AG08395 (cell line): ENCODE measurements at places on chromosomes 5 and 9.

- DNase-seq, result no peak
These were observed 55.5 kb downstream of the ZFAND5 start for GRCh38 chr9:72309364-72310133.

GRCh38 chr5:127567026-127567768 is 49.8 kb downstream of the PRRC1 start:
- DNase-seq, result no peak

DNA sequence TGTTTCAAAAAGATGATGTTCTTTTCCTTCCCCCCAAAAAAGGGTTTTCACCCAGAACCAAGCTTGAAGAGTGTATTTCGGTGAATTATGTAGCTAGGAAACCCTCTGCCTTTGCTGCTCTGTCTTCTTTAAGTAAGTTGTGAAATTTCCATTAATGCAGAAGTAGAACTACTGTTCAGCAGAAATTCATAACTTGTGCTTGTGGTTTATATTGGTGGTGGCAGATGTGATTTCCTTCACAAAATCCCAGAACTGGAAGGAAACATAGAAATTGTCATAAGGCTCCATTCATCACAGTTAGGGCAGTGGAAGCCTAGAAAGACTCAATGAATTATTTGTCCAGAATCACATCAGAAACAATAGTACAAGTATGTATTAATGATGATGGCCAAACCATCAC is 42.1 kb upstream of the DAB2 start:
- DNase-seq, result no peak

DNA sequence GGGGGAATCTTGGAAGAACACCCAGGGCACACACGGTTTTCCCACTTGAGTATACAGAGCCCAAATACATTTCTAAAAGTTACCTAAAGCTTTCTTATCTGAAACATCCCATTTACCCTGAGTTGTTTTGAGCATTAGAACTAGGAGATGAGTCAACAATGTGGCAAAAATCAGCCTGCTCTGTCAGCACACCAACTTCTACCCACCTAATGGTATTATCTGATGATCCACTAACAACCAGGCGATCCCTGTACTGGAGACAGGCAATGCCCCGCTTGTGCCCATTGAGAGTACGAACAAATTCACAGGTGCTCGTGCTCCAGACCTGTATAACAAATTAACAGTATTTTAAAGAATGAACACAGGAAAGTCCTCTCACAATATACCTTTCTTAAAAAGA is 87.0 kb downstream of the SMIM23 start:
- no peak for DNase-seq

DNA sequence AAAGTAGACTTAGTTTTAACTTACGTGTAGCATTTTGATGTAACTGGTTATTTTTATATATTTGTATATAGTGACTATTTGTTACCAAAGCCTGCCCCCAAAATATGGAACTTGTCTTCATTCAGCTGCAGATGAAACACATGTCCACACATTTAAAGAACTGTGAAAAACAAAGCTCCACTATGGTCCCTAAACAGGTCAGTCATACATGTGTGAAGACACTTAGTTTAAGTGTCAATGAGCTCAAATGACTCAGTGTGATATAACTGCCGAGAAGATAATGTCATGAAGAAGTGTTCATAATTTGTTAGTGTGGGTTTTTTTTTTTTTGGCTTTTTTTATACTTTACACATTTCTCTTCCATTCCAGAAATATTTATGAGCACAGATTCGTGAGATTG is 28.2 kb downstream of the HAVCR1 start:
- DNase-seq, result no peak
